GM18507 (cell line): ENCODE measurements at places on chromosomes 1 and 21.

DNA sequence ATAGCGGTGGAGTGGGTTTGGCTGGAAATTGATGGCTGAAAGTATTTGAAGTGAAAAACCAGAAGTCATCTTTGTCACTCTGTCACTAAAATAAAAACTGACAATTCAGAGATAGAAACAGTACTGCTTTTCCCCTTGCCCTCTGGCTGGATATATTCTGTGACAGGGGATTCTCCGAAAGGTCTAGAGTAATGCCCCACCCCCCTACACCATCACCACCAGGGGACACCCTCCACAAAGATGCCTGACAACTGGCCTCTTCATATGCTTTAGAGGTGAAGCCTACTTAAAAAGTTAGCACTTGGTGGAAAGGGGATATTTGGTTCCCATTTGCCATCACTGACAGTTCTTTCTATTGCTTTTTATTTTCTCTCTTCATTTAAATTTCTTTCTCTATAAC is 73.5 kb downstream of the SGIP1 start:
- no peak for DNase-seq

- DNase-seq, result no peak
Measured at GRCh38 chr1:5312862-5313261, 658.5 kb downstream of the AJAP1 start.

- no peak for DNase-seq
Measured at GRCh38 chr21:46078978-46079351, 18.9 kb upstream of the COL6A2 start.

DNA sequence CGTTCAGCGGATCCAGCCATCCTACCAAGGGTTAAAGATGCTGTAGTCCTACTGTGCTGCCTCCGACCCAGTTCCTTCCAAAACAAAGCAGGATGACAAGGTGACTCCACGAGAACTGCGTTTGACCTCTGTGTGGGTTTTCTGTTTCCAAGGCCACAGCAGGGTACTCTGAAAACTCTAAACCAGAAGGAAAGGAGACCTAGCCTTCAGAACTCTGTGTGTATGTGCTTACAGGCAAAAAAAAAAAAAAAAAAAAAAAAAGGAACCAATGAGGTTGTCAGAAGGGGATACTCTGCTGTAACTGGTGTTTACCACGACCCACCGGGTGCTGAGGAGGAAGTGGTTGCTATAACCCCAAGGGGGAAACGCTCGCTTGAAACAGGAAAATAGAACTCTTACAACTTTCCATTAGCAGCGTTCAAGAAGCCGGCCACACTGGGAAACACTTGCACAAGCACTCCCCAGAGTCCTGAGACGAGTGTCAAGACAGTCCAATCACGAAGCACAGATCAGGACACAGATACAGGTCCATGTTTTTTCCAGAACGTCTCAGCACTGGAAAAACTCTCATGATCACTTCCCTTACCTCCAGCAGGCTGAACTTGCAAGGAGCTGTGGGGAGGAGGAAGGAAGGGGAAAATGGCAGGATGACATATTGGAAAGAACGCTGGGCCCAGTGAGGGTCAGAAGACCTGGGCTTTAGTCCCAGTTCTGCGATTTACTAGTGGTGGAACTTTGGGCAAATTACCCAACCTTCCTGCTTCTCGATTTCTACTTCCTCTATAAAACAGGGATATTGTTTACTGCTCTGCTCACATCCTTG is 64.0 kb downstream of the ITPKB start:
- DNase-seq, result peak; percentile 68

DNA sequence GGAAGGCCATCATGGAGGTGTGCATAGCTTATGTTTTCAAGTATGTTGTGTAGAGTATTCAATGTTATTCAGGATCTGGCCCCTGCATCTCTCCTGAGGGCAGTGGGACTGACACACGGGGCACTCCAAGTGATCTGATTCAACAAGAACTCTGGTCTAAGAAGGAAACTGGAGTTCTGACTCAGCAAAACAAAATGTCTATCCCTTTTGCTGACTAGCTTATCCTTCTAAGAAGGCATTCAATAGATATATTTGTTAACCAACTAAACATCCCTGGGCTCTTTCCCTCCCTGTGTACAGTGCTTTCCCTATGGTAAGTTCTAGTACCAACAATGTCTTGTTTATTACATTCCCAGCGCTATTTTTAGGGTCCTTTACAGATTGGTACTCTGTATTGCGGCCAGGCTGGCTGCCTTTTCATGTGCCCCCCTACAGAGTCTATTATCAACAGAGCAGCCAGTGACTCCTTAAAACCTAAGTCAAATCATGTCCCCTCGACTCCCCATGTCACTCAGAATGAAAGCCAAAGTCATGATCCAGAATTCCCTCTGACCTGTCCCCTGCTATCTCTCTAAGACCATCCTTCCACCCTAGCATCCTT is 304.9 kb downstream of the KCNH1 start:
- DNase-seq, result no peak

GRCh38 chr1:172609528-172609927 is 49.4 kb upstream of the FASLG start:
- DNase-seq, result no peak

GRCh38 chr1:209652873-209653401 is 712 bp upstream of the LAMB3 start:
- no peak for DNase-seq

GRCh38 chr1:42420911-42421585 is 34.8 kb downstream of the ZMYND12 start:
- DNase-seq, result no peak

DNA sequence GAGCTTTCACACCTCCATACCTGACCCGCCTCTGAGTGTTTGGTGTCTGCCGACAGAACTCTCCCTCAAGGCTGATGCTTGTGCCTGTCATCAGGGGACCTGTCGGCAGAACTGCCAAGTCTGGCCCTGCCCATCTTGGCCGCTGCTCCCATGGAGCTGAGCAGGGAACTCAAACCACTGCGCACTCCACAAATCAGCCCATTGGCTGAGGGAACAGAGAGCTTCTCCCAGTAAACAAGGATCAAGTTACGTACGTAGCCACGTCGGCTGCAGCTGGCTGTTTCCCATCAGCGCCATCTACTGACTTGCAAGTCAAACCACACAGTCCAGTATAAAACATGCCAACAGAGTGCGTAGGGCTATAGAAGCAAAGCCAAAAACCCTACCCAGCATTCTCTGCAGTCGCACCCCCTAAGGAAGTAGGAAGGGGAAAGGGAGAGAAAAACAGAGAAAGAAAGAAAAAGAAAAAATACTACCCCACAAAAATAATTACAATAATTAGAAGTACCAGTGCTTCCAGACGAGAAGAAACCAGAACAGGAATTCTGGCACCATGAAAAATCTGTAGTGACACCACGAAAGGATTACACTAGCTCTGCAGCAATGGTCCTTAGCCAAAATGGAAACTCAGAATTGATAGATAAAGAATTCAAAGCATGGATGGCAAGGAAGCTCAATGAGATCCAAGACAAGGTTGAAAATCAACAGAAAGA is 13.1 kb downstream of the KRTAP13-1 start:
- DNase-seq, result no peak

- DNase-seq, result no peak
Measured at GRCh38 chr1:30692201-30692947, 31.0 kb downstream of the MATN1 start.

GRCh38 chr1:156135930-156136871 is 17.2 kb upstream of the SEMA4A start:
- no peak for DNase-seq

- DNase-seq, result no peak
Measured at GRCh38 chr1:110259770-110260169, 49.7 kb downstream of the KCNC4 start.

GRCh38 chr1:22104094-22104493 is 38.8 kb downstream of the WNT4 start:
- no peak for DNase-seq

DNA sequence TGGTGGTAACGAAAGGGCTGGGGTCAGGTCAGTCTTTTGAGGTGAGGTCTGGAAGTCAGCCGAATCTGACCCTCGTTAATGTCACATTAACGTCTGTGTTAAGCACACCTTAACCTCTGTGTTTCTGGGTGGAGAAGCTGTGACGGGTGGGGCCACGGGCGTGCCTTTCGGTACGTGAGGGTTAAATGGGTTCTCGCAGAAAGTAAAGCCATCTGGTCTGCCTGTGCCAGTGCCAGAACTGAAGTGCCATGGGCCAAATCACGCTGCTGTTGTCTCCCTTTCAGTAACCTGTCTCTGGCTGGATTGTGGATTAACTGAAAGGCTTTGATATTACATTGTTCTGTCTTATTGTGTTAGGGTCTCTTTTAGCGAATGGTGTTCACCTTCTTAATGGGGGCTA is 14.4 kb downstream of the URB2 start:
- DNase-seq, result no peak

DNA sequence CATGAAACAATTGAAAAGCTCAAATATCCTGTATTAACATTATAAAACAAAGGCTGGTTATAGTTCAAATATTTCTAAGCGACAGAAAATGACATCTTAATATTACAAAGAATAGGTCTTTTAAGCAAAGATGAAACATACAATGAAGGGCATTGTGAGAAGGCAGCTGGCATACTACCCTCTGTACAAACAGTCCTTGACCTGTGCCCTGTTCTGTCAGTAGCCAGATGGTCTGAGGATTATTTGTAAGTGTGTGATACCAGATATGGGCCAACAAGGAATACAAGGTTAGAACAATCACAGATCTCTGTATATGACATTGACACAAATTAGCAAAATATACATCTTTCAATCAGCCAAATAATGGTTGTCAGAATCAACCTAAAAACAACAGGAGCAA is 1350.4 kb downstream of the AMY1C start:
- DNase-seq, result no peak

DNA sequence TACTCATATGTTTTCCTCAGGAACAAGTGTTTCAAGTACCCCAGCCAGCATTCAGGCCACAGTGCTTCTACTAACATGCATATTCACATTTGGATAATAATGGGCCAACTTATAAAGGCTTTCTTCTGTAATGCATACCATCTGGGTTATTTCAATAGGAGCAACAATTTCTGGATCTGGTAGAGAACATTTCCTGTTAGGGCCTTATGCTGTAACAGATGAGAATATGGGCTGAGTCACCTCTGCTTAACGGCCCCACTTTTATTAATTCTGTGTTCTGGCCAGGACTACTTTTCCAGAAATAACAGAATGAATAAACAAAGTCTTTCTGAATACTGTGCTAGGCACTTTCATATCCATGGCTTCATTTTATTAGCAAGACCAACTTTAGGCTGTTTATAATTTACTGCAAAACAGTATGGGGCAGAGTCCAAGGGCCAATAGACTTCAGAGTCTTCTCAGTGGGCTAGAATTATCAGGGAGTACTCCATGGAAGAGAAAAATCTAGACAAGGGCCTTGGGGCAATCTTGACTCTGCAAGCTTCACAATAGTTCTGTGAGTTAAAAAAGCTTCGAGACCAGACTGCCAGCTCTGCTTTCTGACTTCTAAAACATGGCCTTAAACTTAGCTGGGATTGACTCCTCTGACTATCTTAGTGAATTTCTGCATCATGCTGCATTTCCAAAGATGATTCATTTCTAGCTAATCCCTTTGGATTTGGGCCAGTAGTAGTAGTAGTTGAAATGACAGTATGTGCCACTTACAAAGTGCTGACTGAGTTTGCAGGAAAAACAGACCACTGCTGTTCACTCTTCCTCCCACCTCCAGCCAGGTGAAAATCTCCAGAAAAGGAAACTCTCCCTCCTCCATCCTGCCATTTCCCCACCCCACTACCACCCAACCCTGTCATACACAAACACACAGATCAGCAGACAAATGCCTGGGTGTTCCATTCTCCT is 8.2 kb upstream of the SSX2IP start:
- no peak for DNase-seq

DNA sequence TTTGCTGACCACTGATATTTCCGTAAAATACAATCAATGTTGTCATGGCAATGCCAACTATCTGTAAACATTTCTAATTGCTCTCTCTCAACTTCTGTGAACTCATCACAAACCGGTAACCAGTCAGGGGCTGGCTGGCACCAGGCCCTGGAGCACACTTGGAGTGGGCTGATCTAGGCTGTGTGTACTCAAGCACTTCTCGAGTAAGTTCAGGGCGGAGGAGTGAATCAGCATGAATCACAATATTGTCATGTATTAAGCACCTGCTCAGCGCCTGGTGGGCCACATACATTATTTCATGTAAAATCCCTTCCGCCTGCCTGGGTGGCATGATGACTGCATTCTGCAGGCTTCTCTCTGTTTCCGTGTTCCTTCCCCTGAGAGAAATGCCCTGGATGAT is 212.4 kb downstream of the FOXD2 start:
- no peak for DNase-seq

DNA sequence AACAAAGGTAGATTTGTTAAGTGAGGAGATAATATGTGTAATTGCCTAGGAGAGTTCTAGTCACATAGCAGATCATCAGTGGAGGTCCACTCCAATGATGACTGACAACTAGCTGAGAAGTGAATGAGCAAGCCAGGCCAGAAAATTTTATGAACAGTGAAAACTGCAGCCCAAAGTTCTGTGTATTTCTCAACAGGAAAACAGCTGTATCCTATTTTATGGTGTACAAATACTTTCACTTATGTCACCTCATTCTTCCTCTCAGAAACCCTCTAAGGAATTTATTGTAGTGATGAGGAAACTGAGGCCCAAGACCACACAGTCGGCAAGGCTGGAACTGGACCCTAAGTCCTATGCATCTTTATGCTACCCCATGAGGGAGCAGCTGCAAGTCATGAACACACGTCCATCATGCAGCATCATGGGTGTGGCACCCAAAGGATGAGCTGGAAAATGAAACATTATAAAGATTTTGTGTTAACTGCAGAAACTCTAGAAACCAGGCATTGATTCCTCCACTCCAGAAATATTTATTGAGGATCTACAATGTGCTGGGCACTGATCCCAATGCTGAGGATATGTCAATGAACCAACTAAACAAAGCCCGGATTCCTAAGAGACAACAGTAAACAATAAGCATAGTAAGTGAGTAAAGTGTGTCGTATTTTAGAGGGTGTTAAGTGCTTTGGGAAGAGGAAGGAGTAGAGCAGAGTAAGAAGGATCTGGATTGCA is 99.5 kb upstream of the DUSP10 start:
- DNase-seq, result no peak

DNA sequence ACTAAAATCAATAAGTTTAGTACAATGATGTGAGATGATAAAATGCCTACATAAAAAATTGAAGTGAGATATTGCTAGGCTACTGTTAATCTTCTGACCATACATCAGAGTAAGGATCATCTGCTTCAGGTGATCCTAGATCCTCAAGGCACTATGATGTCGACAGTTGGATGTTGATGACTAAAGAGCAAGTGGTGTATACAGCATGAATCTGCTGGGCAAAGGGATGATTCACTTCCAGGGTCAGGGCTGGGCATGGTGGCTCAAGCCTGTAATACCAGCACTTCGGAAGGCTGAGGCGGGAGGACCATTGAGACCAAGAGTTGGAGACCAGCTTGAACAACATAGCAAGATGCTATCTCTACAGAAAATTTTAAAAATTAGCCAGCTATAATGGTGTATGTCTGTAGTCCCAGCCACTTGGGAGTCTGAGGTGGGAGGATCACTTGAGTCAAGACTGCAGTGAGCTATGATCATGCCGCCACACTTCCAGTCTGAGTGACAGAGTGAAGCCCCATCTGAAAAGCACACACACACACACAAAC is 24.6 kb downstream of the NUF2 start:
- no peak for DNase-seq
